ENCODE measurements at places on chromosomes 2 and 18. TPM values are rescaled to one million over a fixed set of nuclear protein-coding genes. Genes with fewer than 3 reads are reported as not detected.

GRCh38 chr18:27735117-27735516 lies 441.8 kb downstream of the CDH2 start:
- H3K4me1 ChIP-seq: no peaks in the 10 kb centered on the region
- no peak for DNase-seq
- no peak overlapping the region for H3K27ac ChIP-seq
- H3K27me3 ChIP-seq: no peaks in the 10 kb centered on the region
- no peaks in the 10 kb centered on the region for H3K36me3 ChIP-seq
- H3K4me3 ChIP-seq: no peak overlapping the region

ALK gene
- not detected for polyA plus RNA-seq

TMEM247 gene
- not detected for polyA plus RNA-seq

DNA sequence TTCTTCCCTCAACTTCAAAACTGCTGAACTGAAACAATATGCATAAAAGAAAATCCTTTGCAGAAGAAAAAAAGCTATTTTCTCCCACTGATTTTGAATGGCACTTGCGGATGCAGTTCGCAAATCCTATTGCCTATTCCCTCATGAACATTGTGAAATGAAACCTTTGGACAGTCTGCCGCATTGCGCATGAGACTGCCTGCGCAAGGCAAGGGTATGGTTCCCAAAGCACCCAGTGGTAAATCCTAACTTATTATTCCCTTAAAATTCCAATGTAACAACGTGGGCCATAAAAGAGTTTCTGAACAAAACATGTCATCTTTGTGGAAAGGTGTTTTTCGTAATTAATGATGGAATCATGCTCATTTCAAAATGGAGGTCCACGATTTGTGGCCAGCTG lies 8.4 kb downstream of the HOXD8 start:
- no peak for DNase-seq
- no peak overlapping the region for H3K4me3 ChIP-seq
- peaks cover 37% of the 10 kb centered on the region for H3K4me1 ChIP-seq
- H3K27ac ChIP-seq: no peak overlapping the region
- peaks cover 3% of the 10 kb centered on the region for H3K36me3 ChIP-seq

DNA sequence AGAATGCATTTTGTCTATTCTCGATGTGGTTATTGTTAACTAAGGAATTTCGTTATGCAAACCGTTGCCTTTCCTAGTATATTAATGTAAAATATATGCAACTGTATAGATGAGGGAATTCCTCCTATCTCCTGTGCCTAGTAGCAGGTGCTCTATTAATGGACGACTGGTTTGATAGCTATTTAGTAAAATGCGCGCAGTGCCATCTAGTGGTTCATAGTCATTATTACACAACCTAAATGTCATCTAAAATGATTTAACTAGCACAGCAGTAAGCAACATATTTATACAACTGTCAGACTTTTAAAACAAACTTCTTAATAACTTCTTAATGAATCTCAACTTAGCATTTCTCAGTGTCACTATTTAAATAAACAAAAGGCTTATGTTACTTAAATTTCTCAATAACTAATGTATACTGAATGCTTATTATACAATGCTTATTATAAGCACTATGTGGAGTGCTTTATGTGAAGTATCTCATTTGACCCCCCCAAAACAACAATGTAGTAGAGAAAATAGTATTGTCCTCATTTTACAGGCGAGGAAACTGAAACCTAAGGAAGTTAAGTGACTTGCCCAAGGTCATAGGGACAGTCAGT lies 77.9 kb downstream of the DTNA start:
- peak; percentile 20 for DNase-seq
- H3K27ac ChIP-seq: no peak overlapping the region
- peaks cover 2% of the 10 kb centered on the region for H3K4me1 ChIP-seq
- H3K36me3 ChIP-seq: no peaks in the 10 kb centered on the region

UGT1A5 gene
- not detected for polyA plus RNA-seq

SPEG gene
- polyA plus RNA-seq: not detected

GRCh38 chr2:106195456-106195855 lies 1.4 kb upstream of the UXS1 start:
- H3K27me3 ChIP-seq: peaks cover 7% of the 10 kb centered on the region
- H3K4me1 ChIP-seq: peaks cover 37% of the 10 kb centered on the region
- DNase-seq: no peak
- H3K36me3 ChIP-seq: no peaks in the 10 kb centered on the region
- H3K4me3 ChIP-seq: peak overlapping the region; percentile 94
- no peak overlapping the region for H3K27ac ChIP-seq

PROC gene
- polyA plus RNA-seq: 0.87 TPM

DNA sequence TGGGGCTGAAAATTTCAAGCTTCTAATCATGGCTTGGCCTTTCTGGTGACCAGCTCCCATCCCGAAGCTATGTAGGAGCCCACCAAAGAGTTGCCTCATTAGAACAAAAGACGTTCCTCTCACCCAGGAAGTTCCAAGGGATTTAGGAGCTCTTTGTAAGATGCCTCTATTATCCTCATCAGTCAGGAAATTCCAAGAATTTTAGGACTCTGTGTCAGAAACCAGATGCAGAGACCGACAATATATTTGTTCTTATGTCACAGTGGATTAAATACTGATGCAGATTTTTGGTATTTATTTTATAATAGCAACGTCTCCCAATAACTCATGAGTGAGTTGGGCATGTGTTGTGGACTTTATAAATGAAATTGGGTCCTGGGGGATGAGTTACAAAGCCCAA lies 91.8 kb upstream of the SKOR2 start:
- no peaks in the 10 kb centered on the region for H3K36me3 ChIP-seq
- H3K27me3 ChIP-seq: no peaks in the 10 kb centered on the region
- H3K4me1 ChIP-seq: no peaks in the 10 kb centered on the region
- no peak overlapping the region for H3K4me3 ChIP-seq
- no peak overlapping the region for H3K27ac ChIP-seq

AOX1 gene
- polyA plus RNA-seq: not detected

GRCh38 chr2:84900971-84901370 lies 4.5 kb upstream of the TMSB10 start:
- H3K4me1 ChIP-seq: peaks cover 59% of the 10 kb centered on the region
- no peak overlapping the region for H3K4me3 ChIP-seq
- no peak for DNase-seq
- peaks cover 5% of the 10 kb centered on the region for H3K27me3 ChIP-seq
- no peaks in the 10 kb centered on the region for H3K36me3 ChIP-seq
- no peak overlapping the region for H3K27ac ChIP-seq

DNA sequence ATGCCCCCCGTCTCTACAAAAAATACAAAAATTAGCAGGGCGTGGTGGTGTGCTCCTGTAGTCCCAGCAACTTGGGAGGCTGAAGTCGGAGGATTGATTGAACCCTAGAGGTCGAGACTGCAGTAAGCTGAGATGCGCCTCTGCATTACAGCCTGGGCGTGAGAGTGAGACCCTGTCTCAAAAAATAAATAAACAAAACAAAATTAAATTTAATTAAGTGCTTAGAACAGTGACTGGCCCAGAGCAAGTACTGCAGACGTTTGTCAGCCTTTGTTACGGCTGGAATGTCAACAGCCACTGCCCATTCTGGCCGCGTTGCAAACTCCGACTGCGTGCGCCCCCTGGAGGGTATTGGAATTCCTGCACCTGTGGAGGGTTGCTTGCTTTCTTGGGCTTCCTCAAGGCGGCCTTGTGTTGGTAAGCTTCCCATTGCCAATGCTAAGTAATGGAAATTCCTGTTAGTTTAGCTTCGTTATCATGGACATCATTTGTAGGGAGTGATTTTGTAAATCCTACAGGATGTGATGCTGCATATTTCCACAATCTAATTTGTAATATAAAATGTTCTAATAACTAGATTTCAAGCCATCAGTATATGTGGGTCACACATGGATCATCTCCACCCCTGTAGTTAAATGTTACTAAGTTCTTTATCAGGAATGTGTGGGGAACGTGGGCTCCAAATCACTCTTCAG lies 15.9 kb upstream of the ATP6V1B1 start:
- no peaks in the 10 kb centered on the region for H3K36me3 ChIP-seq
- no peaks in the 10 kb centered on the region for H3K4me1 ChIP-seq
- peaks cover 7% of the 10 kb centered on the region for H3K27me3 ChIP-seq

- H3K4me3 ChIP-seq: no peak overlapping the region
- no peak for DNase-seq
- H3K27ac ChIP-seq: no peak overlapping the region
- no peaks in the 10 kb centered on the region for H3K4me1 ChIP-seq
Measured at GRCh38 chr2:160557903-160558302, 64.3 kb upstream of the RBMS1 start.

TNFAIP6 gene
- not detected for polyA plus RNA-seq

DNA sequence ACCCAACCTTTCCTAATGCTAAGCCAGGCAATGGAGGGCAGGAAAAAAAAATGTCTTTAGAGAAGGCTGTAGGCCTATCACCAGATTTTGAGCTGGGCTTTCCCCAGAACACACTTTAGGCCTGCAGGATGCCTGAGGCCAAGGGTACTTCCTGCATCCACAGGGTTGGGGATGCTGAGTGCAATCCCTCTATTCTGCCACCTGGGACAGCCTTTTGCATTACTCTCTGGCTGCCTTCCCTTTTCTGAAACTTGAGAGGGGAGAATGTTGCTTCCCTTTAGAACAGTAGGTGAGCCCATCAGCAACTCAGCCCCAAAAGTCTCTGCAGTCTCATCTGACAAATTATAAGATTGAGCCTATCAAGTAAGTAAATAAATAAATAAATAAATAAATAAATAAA lies 195.2 kb downstream of the SLC8A1 start:
- H3K4me3 ChIP-seq: no peak overlapping the region
- H3K27ac ChIP-seq: no peak overlapping the region
- DNase-seq: no peak
- H3K36me3 ChIP-seq: no peaks in the 10 kb centered on the region

GRCh38 chr18:25771796-25772195 lies 318.6 kb downstream of the SS18 start:
- no peaks in the 10 kb centered on the region for H3K36me3 ChIP-seq
- H3K27me3 ChIP-seq: peaks cover 1% of the 10 kb centered on the region
- H3K27ac ChIP-seq: no peak overlapping the region
- no peak for DNase-seq

- H3K36me3 ChIP-seq: no peaks in the 10 kb centered on the region
- DNase-seq: no peak
- H3K4me1 ChIP-seq: no peaks in the 10 kb centered on the region
Measured at GRCh38 chr2:35714883-35715282, 640.7 kb upstream of the CRIM1 start.

- H3K4me3 ChIP-seq: no peak overlapping the region
- no peak overlapping the region for H3K27ac ChIP-seq
- DNase-seq: no peak
- H3K27me3 ChIP-seq: peaks cover 4% of the 10 kb centered on the region
- peaks cover 9% of the 10 kb centered on the region for H3K4me1 ChIP-seq
Measured at GRCh38 chr18:34857320-34857719, 147.2 kb downstream of the DTNA start.

ERBB4 gene
- not detected for polyA plus RNA-seq

GRCh38 chr18:61272793-61273192 lies 60.4 kb upstream of the CDH20 start:
- H3K4me1 ChIP-seq: no peaks in the 10 kb centered on the region
- no peak overlapping the region for H3K4me3 ChIP-seq
- no peak for DNase-seq
- H3K27me3 ChIP-seq: peaks cover 2% of the 10 kb centered on the region
- no peak overlapping the region for H3K27ac ChIP-seq
- no peaks in the 10 kb centered on the region for H3K36me3 ChIP-seq

- no peaks in the 10 kb centered on the region for H3K36me3 ChIP-seq
- no peak overlapping the region for H3K4me3 ChIP-seq
- H3K4me1 ChIP-seq: no peaks in the 10 kb centered on the region
- DNase-seq: no peak
- no peak overlapping the region for H3K27ac ChIP-seq
Measured at GRCh38 chr18:59560556-59560955, 136.7 kb downstream of the CCBE1 start.

- no peaks in the 10 kb centered on the region for H3K36me3 ChIP-seq
- no peak overlapping the region for H3K4me3 ChIP-seq
- H3K4me1 ChIP-seq: no peaks in the 10 kb centered on the region
- no peak overlapping the region for H3K27ac ChIP-seq
Measured at GRCh38 chr2:33142810-33143209, 196.1 kb downstream of the LTBP1 start.

PDE11A gene
- polyA plus RNA-seq: not detected

GRCh38 chr2:119810049-119810630 lies 50.4 kb downstream of the PTPN4 start:
- no peak overlapping the region for H3K4me3 ChIP-seq
- no peak for DNase-seq
- no peak overlapping the region for H3K27ac ChIP-seq
- peaks cover 68% of the 10 kb centered on the region for H3K4me1 ChIP-seq

WNT10A gene
- not detected for polyA plus RNA-seq

DNA sequence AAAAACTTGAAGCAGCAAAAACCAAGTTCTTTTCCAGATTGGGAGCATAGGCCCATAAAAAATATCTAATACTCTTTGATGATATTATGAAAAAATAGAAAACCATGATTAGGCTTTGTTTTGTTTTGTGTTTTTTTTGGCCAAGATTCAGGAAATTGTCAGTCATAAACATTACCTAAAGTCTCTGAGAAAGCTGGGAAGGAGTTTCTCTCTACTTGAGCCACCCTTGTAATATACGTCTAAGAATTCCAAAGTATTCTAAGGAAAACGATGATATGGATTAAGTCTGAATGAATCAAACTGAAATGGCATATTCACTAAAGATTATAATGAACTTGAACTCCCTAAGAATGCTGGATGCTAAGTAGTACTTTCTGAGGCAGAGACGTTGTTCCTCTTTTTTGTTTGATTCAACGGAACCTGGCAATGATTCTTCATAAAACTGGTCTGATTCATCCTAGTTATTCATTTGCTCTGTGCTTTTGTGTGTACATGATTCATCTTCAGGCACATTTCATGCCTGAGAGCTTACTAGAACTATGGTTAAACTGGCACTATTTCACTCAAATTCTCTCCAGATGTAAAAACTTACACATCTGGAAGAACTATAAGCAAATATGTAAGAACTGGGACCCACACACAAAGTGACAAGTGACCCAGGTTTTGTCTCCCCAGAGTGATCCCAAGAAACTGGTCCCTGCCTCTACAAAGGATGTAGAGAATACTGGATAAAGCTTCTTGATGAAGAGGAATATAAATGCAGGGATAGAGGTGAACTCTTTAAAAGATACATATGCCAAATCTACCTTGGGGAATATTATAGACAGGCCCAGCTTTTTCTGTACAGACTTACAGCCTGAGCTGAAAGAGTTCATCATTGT lies 159.7 kb downstream of the DOCK10 start:
- H3K4me3 ChIP-seq: no peak overlapping the region
- H3K4me1 ChIP-seq: peaks cover 11% of the 10 kb centered on the region
- H3K27ac ChIP-seq: peak overlapping the region; percentile 46
- DNase-seq: no peak
- no peaks in the 10 kb centered on the region for H3K27me3 ChIP-seq

TRIM43 gene
- polyA plus RNA-seq: not detected

DNA sequence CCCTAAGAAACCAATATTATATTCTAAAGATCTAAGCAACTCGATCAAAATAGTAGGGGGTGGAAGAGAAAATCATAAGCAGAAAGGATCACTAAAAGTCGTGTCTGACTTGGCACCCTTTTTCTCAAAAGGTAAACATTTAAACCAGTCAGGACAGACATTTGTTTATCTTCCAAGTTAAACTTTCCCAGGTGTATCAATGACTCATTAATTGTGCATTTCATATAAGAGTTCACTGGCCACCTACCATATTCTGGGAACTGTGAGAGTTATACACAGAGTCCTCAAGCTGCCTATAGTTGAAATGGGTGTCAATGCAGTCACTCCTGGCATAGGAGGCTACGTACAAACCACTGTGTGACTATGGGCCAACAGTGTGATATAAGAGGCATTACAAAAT lies 4.8 kb upstream of the ACVR1 start:
- H3K36me3 ChIP-seq: peaks cover 4% of the 10 kb centered on the region
- H3K27ac ChIP-seq: no peak overlapping the region
- peaks cover 9% of the 10 kb centered on the region for H3K4me1 ChIP-seq
- H3K27me3 ChIP-seq: peaks cover 3% of the 10 kb centered on the region
- no peak overlapping the region for H3K4me3 ChIP-seq

TDRD15 gene
- polyA plus RNA-seq: not detected

All from immature natural killer cell (primary cell).